ENCODE measurements at places on chromosomes 2 and 18.
A peak's percentile ranks its signal among the peaks of the same experiment; 100 is the strongest.

GRCh38 chr2:75055820-75056675 lies 97.6 kb downstream of the POLE4 start:
- no peak for DNase-seq

GRCh38 chr2:130380096-130380934 lies 24.5 kb downstream of the PTPN18 start:
- DNase-seq: no peak

GRCh38 chr2:10720947-10721395 lies 459 bp upstream of the ATP6V1C2 start:
- DNase-seq: no peak

- DNase-seq: no peak
These were observed 288.6 kb downstream of the PTPRM start for GRCh38 chr18:7855671-7856070.

DNA sequence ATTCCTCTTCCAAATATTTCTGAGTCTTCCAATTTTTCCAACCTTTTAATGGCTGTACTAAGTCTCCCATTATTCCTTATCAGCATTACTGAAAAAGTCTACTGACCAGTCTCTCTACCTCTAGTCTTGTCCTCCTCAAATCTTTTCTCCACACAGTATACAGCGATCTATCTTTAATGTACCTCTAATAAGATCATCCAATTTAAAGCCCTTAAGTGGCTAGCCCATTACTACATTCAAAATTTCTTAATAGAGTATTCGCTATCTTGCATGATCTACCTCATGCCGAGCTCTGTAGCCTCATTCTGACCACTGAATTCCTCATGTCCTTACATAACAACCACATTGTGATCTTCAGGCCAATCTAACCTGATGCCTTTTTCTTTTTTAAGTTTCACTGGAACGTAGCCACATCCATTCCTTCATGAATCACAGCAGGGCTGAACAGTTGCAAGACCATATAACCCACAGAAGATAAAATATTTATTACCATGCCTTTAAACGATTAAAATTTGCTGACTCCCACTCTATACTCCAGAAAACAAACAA lies 57.9 kb downstream of the SLC66A3 start:
- DNase-seq: no peak

GRCh38 chr2:26612522-26613240 lies 28.5 kb downstream of the CIB4 start:
- peak; percentile 31 for DNase-seq

- peak; percentile 31 for DNase-seq
These were observed 40.4 kb downstream of the PTPN2 start for GRCh38 chr18:12843420-12844350.
